GM23338 (cell line): ENCODE measurements at places on chromosomes 2 and 18. TPM values are rescaled to one million over a fixed set of nuclear protein-coding genes. Genes with fewer than 3 reads are reported as not detected.

- H3K4me3 ChIP-seq, result peak overlapping the region; percentile 63
- DNase-seq, result peak; percentile 57
- H3K36me3 ChIP-seq, result no peaks in the 10 kb centered on the region
- peaks cover 31% of the 10 kb centered on the region for H3K4me1 ChIP-seq
- peak overlapping the region; percentile 94 for H3K27ac ChIP-seq
Measured at GRCh38 chr2:38602136-38602731, 494 bp downstream of the HNRNPLL start.

Gene SLC14A1
- total RNA-seq, result 0.21 TPM in 1 of 2 replicates, not detected in the other

Gene LOXHD1
- 0.16 and 0.17 TPM in 2 replicates for total RNA-seq

DNA sequence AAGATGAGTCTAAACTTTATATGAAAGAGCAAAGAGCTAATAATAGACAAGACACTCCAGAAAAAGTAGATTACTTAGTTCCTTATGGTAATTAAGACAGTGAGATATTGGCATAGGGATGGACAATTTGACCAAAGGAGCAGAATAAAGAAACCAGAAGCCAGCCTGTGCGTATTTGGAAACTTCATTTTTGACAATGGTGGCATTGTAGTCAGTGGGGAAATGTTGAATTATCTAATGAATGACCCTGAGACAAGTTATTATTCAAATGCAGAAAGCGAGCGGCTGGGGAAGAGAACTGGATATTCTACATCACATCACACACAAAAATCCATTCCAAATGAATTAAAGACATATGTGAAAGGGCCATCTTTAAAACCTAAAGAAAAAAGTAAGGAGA lies 144.3 kb downstream of the DTNB start:
- no peaks in the 10 kb centered on the region for H3K4me1 ChIP-seq
- no peaks in the 10 kb centered on the region for H3K36me3 ChIP-seq
- no peak for DNase-seq
- no peak overlapping the region for H3K27ac ChIP-seq

- no peak overlapping the region for H3K4me3 ChIP-seq
- no peak overlapping the region for H3K27ac ChIP-seq
- H3K36me3 ChIP-seq, result no peaks in the 10 kb centered on the region
- peaks cover 6% of the 10 kb centered on the region for H3K27me3 ChIP-seq
Measured at GRCh38 chr2:207772081-207772843, 2.6 kb upstream of the FZD5 start.

DNA sequence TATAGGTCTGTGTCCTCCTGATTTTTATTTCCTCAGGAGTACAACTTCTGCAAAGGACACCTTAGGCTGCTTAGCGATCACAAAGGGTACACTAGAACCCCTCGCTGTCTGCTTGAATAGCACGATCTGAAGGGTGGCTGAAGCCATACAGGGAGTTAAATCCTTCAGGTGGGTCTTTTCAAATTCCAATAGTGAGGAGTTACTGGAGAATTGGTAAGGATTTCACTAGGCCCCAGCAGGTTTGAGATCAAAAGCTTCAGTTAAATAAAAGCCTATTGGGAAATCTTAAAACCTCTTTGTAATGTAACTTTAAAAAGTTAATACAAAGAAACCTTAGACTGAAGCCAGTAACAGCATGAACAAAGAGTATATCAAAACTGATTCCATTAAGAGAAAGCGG lies 613.1 kb downstream of the ZEB2 start:
- H3K4me1 ChIP-seq, result peaks cover 27% of the 10 kb centered on the region
- H3K27me3 ChIP-seq, result peaks cover 9% of the 10 kb centered on the region; the same call in 1 of the 2 replicates
- no peak overlapping the region for H3K27ac ChIP-seq
- peak; percentile 68 for DNase-seq
- H3K4me3 ChIP-seq, result 0 out of 2 replicates have a peak overlapping the region, but pooled peaks have one; percentile 6
- no peaks in the 10 kb centered on the region for H3K36me3 ChIP-seq

GRCh38 chr2:70712916-70713315 lies 55.1 kb downstream of the ADD2 start:
- H3K4me1 ChIP-seq, result peaks cover 60% of the 10 kb centered on the region
- no peak for DNase-seq

Gene EML6
- total RNA-seq, result 1.1 and 6.2 TPM in 2 replicates

DNA sequence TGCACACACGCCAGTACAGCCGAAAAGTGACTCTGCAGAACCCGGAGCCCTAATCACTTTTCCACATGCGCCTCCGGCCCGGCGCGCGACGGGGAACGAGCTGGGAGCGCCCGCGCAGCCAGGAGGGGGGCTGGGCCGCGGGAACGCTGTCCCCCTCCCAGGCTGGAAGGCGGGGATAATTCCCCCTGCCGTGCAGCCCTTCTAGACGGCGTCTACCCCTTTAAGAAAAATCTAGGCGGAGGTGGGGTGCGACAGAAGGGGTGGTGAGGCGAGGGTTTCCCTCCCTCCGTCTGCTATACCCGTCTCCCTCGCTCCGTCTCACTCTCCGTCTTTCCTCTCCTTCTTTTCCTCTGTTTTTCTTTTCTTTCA lies 2.4 kb downstream of the CYP26B1 start:
- no peaks in the 10 kb centered on the region for H3K36me3 ChIP-seq
- peak overlapping the region; percentile 77 for H3K4me3 ChIP-seq
- peak; percentile 85 for DNase-seq

GRCh38 chr2:64857581-64858471 lies 131.4 kb upstream of the SLC1A4 start:
- H3K4me1 ChIP-seq, result peaks cover 34% of the 10 kb centered on the region
- H3K36me3 ChIP-seq, result no peaks in the 10 kb centered on the region
- no peak overlapping the region for H3K27ac ChIP-seq
- H3K27me3 ChIP-seq, result peaks cover 46% of the 10 kb centered on the region
- DNase-seq, result peak; percentile 22

DNA sequence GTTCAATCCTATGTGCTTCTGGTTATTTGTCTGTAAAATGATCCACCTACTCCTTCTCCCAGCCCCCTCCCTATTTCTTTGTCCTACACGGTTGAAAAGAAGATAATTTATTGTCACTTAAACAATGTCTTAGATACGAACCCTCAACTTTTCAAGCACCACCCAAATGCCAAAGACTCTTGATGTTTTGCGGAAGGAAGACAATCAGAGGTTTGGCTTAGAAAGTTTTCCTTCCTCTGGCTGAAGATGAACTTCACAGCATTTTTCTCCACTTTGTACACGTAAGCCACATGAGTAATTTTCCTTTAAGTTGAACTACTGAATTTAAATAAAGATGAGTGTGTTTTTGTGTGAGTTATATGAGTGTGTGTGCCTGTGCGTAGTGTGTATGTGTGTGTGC lies 25.5 kb upstream of the SLC8A1 start:
- H3K27ac ChIP-seq, result no peak overlapping the region
- H3K4me1 ChIP-seq, result no peaks in the 10 kb centered on the region
- H3K4me3 ChIP-seq, result no peak overlapping the region
- DNase-seq, result no peak

- peaks cover 19% of the 10 kb centered on the region; the same call in 1 of the 2 replicates for H3K4me1 ChIP-seq
- H3K27me3 ChIP-seq, result no peaks in the 10 kb centered on the region
- DNase-seq, result no peak
- no peak overlapping the region for H3K27ac ChIP-seq
Measured at GRCh38 chr2:25590921-25591505, 82.4 kb downstream of the DTNB start.

GRCh38 chr2:15965564-15966019 lies 25.2 kb downstream of the MYCN start:
- H3K36me3 ChIP-seq, result peaks cover 7% of the 10 kb centered on the region; the same call in 1 of the 2 replicates
- no peak for DNase-seq
- no peaks in the 10 kb centered on the region for H3K4me1 ChIP-seq
- no peak overlapping the region for H3K27ac ChIP-seq

- H3K36me3 ChIP-seq, result no peaks in the 10 kb centered on the region
- H3K4me1 ChIP-seq, result peaks cover 9% of the 10 kb centered on the region; the same call in 1 of the 2 replicates
- no peaks in the 10 kb centered on the region for H3K27me3 ChIP-seq
- H3K27ac ChIP-seq, result no peak overlapping the region
Measured at GRCh38 chr2:49359721-49360406, 205.5 kb upstream of the FSHR start.

GRCh38 chr18:2656981-2657512 lies 1.5 kb downstream of the SMCHD1 start:
- no peak overlapping the region for H3K27ac ChIP-seq
- H3K27me3 ChIP-seq, result peaks cover 54% of the 10 kb centered on the region
- no peak for DNase-seq

DNA sequence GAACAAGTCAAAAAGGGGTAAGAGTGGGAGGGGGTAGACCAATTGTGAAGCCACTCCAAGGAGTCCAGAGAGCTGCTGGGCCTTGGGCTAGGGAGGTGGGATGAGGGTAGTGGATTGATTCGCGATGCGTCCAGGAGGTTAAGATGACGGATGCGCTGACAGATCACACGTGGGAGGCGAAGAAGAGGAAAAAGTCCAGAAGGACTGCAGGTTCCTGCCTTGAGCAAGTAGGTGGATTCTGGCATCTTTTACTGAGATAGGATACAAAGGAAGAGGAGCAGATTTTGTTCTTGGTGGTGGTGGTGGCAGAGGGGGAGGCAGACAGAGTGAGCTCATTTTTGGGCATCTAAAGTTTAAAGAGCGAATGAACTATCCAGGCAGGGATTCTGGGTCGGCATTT lies 76.5 kb downstream of the KCTD1 start:
- no peak overlapping the region for H3K4me3 ChIP-seq
- no peak overlapping the region for H3K27ac ChIP-seq
- H3K36me3 ChIP-seq, result no peaks in the 10 kb centered on the region
- peaks cover 12% of the 10 kb centered on the region for H3K4me1 ChIP-seq

- H3K36me3 ChIP-seq, result no peaks in the 10 kb centered on the region
- H3K4me1 ChIP-seq, result peaks cover 24% of the 10 kb centered on the region
- H3K27ac ChIP-seq, result no peak overlapping the region
- no peak for DNase-seq
- H3K27me3 ChIP-seq, result no peaks in the 10 kb centered on the region; the same call in 1 of the 2 replicates
- H3K4me3 ChIP-seq, result no peak overlapping the region
Measured at GRCh38 chr2:128495996-128496547, 177.4 kb upstream of the HS6ST1 start.

DNA sequence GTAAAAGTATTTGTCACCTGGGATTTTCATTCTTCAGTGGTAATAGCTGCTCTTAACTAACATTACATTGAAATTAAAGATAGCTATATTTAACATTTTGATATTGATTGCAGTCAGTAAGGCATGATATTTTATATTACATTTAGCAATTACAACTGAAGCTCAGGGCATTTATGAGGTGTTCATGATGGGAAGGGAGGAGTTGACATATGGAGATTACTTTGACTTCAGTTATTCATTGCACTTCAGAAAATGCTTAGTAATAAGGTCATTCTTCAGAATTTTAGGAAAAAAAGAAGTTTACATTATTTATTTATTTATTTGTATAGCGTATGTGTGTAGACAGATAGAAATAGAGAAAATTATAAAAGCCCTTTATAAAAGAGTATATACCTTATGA lies 352.0 kb downstream of the GALNT13 start:
- DNase-seq, result no peak
- no peaks in the 10 kb centered on the region; the same call in 1 of the 2 replicates for H3K4me1 ChIP-seq
- no peak overlapping the region for H3K4me3 ChIP-seq
- H3K27me3 ChIP-seq, result peaks cover 18% of the 10 kb centered on the region

- H3K36me3 ChIP-seq, result peaks cover 4% of the 10 kb centered on the region
- no peak overlapping the region for H3K27ac ChIP-seq
- no peaks in the 10 kb centered on the region for H3K4me1 ChIP-seq
- no peaks in the 10 kb centered on the region for H3K27me3 ChIP-seq
- H3K4me3 ChIP-seq, result no peak overlapping the region
Measured at GRCh38 chr2:240781471-240782220, 38.4 kb downstream of the KIF1A start.

Gene IL36A
- total RNA-seq, result not detected in 2 replicates

Gene FAHD2B
- 28.6 and 32.4 TPM in 2 replicates for total RNA-seq

- H3K27ac ChIP-seq, result no peak overlapping the region
- DNase-seq, result no peak
- H3K36me3 ChIP-seq, result no peaks in the 10 kb centered on the region
- H3K4me1 ChIP-seq, result no peaks in the 10 kb centered on the region
- H3K4me3 ChIP-seq, result no peak overlapping the region
Measured at GRCh38 chr2:96933305-96934181, 52.8 kb downstream of the FAM178B start.

- H3K4me3 ChIP-seq, result no peak overlapping the region
- DNase-seq, result peak; percentile 30
- H3K4me1 ChIP-seq, result no peaks in the 10 kb centered on the region
- H3K27me3 ChIP-seq, result no peaks in the 10 kb centered on the region
- no peak overlapping the region for H3K27ac ChIP-seq
Measured at GRCh38 chr18:79863161-79864005, 65.6 kb downstream of the KCNG2 start.

GRCh38 chr2:71001981-71002570 lies 7.4 kb upstream of the TEX261 start:
- H3K4me1 ChIP-seq, result peaks cover 8% of the 10 kb centered on the region; the same call in 1 of the 2 replicates
- no peaks in the 10 kb centered on the region for H3K36me3 ChIP-seq
- peak overlapping the region; percentile 33; the same call in 1 of the 2 replicates for H3K4me3 ChIP-seq
- H3K27ac ChIP-seq, result no peak overlapping the region

Gene CIB4
- not detected in 2 replicates for total RNA-seq

DNA sequence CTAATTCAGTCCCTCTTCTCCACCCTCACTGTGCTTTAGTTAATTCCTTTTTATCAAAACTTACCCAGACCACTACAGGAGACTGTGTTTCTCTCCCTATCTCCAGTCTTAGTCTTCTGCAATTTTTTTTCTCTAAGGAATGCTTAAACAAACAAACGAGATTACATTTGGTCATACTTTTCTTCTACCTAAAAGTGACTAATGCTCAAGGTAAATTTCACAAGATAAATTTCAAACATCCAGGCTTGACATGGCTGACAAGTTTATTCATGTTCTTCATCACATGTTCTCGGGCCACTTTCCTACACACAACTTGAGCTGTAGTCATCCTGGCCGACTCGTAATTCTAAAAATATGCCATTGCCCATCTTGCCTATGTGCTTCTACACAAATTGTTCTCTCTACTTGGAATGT lies 23.2 kb upstream of the ACSL3 start:
- no peaks in the 10 kb centered on the region for H3K27me3 ChIP-seq
- H3K4me1 ChIP-seq, result no peaks in the 10 kb centered on the region
- no peak for DNase-seq
- H3K36me3 ChIP-seq, result no peaks in the 10 kb centered on the region
- H3K27ac ChIP-seq, result no peak overlapping the region

Gene CUL3
- total RNA-seq, result 99.5 and 125 TPM in 2 replicates

GRCh38 chr2:237161189-237161588 lies 75.5 kb downstream of the COPS8 start:
- no peak overlapping the region for H3K4me3 ChIP-seq
- H3K27me3 ChIP-seq, result no peaks in the 10 kb centered on the region
- H3K36me3 ChIP-seq, result no peaks in the 10 kb centered on the region
- H3K27ac ChIP-seq, result no peak overlapping the region
- no peak for DNase-seq
- no peaks in the 10 kb centered on the region for H3K4me1 ChIP-seq

DNA sequence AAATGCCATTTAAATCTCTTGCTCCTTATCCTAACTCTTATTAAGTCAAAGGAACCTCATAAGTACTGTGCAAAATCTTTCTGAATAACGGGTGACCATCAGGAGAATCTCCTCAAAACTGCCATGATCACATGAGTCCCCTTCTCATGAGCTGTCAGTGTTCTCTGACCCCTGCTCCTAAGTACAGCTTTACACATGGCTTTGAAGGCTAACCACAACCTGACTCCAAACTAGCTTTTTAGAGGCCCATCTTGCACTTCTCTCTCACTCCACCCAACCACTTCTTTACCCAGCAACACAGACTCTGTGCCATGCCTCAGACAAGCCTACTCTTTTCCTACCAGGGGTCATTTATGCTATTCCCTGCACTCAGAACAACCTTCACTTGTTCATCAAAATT lies 253.8 kb downstream of the GPD2 start:
- H3K27ac ChIP-seq, result no peak overlapping the region
- no peak overlapping the region for H3K4me3 ChIP-seq
- DNase-seq, result no peak
- H3K36me3 ChIP-seq, result no peaks in the 10 kb centered on the region
